Mucosa of gallbladder (tissue), 1 donor: ENCODE measurements at places on chromosomes 3 and 15. TPM values are rescaled to one million over a fixed set of nuclear protein-coding genes. Genes with fewer than 3 reads are reported as not detected.

DNA sequence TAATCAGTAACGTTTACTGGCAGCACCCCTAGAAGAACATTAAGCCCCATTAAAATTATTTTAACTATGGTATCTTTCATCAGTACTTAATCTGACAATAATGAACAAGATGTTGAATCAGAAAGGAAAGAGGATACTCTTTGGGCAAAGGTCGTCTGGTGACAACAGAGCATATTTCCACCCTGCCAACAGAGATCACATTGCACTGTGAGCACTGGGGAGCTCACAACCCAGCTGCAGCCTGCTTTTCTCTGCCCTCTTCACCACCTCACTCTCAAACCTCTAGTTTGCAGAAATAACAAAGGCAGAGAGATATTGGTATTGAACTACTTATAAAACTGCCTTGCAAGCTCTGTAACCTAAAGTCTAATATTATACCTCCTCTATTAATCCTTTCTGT lies 130.0 kb downstream of the FBN1 start:
- DNase-seq: no peak

The EPHB3 gene
- total RNA-seq: 10.2 TPM

GRCh38 chr3:177827511-177828207 lies 630.4 kb upstream of the TBL1XR1 start:
- DNase-seq: peak; percentile 53

DNA sequence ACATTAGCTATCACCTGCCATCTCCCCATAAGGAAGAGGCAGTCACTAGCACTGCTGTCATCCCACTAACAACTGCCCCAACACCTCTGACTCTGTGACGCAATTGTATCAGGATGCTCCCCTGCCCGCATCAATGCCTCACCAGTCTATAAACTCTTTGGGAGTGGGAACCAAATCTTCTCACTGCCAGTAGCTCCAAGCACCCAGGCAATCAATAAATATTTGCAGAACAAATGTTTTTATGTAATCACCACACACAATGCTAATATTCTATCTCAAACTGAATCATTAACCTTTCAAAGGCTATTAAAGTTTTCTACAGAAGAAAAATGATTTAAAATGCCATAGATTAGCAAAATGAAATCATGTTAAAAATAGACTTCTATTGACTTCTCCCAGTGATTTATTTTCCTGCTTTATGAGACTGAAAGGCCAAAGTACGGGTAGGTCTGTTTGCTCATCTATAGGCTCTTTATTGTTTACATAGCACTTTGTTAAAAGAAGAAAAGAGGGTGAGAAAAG lies 131.3 kb downstream of the PLD1 start:
- peak; percentile 63 for DNase-seq

- DNase-seq: no peak
Observed at GRCh38 chr3:186849374-186849975, 7.0 kb downstream of the ADIPOQ start.

The MORC1 gene
- not detected for total RNA-seq

The LRRIQ4 gene
- not detected for total RNA-seq

GRCh38 chr3:107555359-107555758 lies 32.6 kb downstream of the BBX start:
- no peak for DNase-seq

The BNC1 gene
- total RNA-seq: not detected

DNA sequence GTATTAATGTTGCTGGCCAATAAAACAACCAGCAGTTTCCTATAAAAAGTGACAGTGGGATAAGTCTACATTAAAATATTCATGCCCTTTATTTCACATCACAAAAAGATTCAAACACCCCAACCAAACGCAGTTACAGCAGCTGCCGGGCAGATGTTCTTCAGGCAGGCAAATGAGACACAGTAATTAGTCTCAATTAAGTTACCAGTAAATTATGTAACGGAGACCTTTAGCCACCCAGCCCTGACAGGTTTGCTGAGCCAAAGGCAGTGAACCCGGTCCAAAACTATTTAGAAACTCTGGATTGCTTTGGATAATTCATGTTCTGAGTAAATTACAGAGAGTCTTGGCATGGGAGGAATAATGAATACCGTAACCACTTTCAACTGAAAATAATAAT lies 289.2 kb upstream of the LYSMD4 start:
- no peak for DNase-seq

GRCh38 chr15:77118882-77119321 lies 48.0 kb upstream of the TSPAN3 start:
- peak; percentile 64 for DNase-seq

- DNase-seq: no peak
Observed at GRCh38 chr3:168933614-168934013, 729.9 kb downstream of the MECOM start.

The REC114 gene
- not detected for total RNA-seq

The SH3GL3 gene
- total RNA-seq: not detected

DNA sequence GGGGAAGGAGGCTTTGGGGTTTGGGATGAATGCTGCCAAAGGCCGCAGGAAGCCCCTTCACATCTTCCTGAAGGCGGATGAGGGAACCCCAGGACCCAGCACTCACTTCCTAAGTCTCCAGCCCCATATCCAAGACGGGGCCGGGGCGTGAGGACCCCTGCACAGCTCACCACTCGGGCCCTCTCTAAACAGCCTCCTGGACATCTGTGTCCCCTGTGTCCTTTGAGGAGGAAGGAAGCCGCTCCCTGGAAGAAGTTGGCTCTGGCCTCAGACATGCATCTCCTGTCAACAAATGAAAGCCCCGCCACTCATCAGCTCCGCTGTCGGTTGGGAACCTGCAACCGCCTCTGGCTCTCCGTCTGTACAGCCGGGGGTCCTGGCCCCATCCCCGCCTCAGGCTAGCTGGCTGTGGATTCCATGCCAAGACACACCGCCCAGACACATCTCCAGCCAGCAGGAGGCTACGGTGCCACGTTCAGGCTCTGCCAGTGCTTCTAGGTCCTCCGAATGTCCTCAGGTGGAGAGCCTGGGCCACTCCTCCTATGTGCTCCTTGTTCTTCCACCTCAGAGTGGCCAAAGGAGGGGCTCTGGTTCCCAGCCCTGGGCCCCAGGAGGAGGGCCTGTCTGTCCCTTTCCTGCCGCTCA lies 140.0 kb upstream of the MEF2A start:
- DNase-seq: no peak

DNA sequence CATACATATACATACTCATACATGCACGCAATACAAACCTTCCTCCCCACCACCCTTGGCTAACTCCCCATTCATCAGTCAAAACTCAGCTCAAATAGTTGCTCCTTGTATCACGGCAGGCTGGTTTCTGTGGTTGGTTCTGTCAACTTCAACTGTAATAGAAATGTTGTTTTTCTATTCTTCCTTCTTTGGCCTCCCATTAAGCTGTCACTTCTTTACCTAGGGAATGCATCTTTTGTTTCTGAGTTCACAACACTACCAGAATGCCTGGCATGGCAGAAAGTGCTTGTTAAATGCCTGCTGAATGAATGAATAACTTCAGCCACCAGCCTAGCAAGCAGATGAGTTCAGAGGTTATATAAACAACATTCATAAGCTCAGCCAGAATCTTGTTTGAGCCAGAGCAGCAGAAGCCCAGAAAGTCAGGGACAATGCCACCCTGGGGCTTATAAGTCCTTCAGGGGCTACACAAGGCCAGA lies 63.1 kb downstream of the B3GALNT1 start:
- peak; percentile 55 for DNase-seq

GRCh38 chr15:49857496-49858475 lies 236.9 kb downstream of the DTWD1 start:
- no peak for DNase-seq
